ENCODE measurements at places on chromosomes 5 and 9.

DNA sequence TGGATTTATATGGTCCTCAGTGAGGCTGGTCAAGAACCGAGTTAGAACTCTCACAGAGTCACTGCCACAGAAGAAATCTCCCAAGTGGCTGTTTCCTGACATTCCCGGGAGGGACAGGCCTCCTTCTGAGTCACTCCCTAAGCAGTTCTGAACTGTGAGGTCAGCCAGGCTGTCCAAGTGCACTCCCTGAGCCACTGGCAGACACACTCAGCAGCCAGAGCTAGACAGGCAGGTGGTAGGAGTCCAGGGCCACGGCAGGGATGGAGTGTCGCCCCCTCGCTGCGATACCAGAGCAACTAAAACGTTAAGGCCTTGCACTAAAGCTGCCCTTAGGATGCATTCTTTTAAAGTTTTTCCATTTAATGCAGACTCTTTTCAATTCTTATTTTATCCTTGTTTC is 3.4 kb downstream of the IL4 start:
- DNase-seq, result no peak

DNA sequence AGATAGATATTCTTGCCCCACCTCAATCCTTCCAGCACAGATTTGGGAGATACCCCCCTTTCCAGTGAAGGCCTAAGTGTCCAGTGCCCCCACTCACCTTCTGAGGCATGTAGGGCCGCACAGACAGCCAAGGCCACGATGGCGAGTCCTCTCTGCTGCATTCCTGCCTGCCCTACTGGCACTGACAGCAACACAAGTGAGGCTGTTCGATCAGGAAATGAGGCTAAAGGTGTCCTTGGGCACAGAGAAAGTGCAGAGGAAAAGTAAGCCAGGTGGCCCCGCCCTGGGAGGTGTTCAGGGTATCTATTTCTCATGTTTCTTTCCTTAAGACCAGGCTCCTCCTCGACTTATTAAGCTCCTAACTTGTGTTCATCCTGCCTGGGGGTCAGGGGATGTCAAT is at the start of gene CCL28:
Gene CCL28, minus strand, starts transcription at position 236 of the 400 bp plus-strand sequence. Its CDS starts 75 bp downstream, at position 161.
- DNase-seq, result peak; percentile 64

GRCh38 chr5:143349177-143349576 is 54.3 kb downstream of the NR3C1 start:
- no peak for DNase-seq

GRCh38 chr5:120808135-120808534 is 344.0 kb downstream of the PRR16 start:
- DNase-seq, result no peak

DNA sequence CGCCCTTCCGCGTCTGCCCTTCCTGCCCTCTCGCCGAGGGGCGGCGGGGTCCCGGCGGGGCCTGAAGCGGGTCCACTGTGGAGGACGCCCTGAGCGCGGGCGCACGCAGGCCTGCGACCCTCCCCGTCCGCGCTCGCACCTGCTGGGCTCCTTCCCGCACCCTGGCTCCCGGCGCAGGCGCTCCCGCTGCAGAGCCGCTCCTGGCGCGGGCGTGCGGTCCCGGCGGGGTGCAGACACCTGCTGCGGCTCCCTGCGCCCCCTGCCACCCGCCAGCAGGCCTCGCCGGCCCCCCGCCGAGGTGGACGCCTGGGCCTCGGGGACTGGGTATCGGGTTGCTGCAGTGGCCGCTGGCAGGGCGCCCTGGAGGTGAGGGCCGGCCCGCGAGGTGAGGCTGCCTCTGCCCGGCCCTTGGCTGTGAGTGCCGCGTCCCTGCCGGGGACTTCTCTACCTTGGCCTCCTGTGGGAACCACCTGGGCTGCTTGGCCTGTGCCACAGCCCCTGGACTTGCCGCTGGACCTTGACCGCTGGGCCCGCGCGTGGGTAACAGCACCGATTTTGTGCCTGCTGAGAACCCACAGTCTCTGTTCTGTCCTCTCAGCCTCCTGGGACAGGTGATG is 627 bp downstream of the ARRDC1 start:
- DNase-seq, result peak; percentile 65

DNA sequence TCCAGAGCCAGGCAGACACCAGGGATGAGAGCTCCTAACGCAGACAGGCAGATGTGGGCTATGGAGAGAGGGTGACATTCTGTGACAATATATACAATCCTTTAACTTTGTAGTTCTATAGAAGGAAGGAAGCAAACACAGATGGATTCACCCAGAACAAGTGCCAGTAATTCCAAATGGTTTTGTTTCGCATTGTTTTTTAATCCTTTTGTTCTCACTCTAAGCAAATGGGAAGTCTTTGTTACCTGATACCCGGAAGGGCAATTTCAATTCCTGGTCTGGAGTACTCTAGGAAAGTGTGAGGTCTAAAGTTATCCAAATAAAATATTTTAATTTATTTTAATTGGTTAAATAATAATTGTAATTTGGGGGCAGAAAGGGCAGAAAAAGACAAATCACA is 2.5 kb downstream of the FRMD3 start:
- DNase-seq, result no peak

DNA sequence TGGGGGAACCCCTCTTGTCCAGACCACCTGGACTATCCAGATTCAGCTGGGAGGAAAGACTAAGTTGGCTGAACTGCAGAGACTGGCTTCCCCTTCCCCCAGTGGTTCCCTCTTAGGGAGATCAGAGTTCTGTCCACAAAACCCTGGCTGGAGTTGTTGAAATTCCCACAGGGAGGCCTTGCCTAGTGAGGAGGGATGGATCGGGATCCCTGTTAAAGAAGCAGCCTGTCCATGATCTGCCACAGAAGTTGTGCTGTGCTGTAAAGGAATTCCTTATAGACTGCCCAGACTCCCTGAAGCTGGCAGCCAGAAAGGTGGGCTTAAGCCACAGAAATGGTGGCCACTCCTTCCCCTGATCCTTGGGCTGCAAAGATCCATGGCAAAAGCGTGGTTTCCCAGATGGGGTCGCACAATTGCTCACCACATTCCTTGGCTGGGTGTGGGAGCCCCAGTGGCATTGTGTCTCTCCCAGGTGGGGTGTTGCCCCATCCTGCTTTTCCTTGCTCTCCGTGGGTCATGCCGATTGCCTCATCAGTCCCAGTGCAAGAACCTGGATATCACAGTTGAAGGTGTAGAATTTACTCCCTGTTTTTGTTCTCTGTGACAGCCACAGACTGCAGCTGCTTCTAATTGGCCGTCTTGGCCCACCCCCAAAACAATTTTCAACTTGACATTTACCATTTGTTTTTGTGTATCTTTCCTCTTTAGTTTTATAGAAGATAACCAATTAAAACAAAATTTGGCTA is 342.4 kb downstream of the FGF10 start:
- no peak for DNase-seq

DNA sequence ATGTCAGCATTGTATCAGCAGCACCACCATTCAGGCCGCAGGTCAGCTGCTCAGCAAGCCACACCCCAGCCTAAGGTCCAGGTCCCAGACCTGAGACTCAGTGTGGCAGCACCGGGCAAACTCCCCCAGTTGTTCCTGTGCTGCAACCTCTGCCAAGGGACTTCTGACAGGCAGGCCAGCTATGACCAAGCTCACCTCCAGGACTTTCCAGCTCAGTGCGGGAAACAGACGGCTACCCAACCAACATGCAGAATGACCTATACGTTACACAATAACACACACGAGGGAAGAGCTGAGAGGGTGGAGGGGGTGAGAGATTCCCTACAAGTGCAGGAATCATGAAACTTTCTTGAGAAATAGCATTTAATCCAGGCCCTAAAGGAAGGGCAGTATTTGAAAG is 143.7 kb downstream of the FSTL4 start:
- DNase-seq, result peak; percentile 8

GRCh38 chr5:125798307-125798706 is 624.9 kb upstream of the GRAMD2B start:
- DNase-seq, result no peak

GRCh38 chr9:93003552-93004407 is 54.7 kb upstream of the SUSD3 start:
- peak; percentile 49 for DNase-seq

DNA sequence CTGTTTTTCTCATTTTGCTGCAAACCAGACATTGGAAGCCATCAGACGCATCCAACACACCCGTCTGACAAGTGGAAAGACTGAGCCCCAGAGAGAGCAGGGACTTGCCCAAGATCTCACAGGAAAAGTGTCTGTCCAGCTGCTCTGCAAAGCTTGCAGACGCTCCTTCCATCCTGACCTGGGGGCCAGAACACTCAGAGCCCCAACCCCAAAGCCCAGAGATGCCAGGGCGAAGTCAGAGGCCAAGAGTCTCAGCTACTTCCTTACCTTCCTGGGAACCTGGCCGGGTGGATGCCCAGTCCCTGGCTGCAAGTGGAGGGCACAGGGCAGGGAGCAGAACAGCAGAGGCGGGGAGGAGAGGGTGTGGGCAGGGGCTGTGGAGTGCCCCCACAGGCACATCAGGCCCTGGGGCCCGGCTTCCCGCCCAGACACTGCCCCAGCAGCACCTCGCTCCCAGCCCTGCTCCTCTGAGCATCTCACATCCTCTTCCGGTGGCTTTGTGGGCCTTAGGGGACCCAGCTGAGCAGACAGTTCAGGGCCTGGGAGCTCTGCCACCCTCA is 9.7 kb upstream of the RALGDS start:
- DNase-seq, result peak; percentile 89

- DNase-seq, result no peak
Observed at GRCh38 chr9:134935056-134935640, 17.4 kb upstream of the FCN1 start.

DNA sequence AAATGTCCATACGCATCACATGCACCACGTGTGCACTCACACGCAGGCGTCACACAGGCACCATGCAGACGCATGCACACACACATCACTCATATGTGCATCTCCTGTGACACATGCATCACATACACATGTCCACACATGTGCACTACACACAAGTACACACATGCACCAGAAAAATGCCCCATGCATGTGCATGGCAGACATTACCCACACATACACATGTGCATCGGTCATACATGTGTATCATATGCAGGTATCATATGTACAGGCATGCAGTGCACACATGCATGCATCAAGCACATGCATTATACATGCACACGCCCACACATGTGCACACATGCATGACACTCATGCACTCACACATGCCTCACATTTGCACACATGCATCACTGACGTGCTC is 26.1 kb downstream of the ADAMTS2 start:
- DNase-seq, result no peak

DNA sequence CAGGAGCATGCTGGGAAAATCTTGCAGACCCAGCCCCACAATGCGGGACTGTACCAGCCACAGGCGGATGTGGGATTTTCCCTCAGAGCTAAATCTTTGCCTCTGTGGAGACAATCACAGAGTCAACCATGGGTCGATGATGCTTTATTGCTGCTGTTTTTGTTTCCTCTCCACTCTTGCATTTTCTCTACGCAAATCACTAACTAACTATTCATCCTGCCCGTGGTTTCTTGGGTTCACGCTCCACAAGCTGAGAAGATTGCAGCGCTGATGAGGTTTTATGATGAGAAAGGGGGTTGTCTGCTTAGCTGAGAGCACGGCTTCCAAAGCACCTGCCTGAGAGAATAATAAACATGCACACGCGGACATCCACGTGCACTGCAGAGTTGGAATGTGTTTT is 500.2 kb upstream of the ADAMTS16 start:
- no peak for DNase-seq

- no peak for DNase-seq
Observed at GRCh38 chr9:125631391-125632085, 75.5 kb downstream of the MAPKAP1 start.

GRCh38 chr9:28456861-28457260 is 883.6 kb upstream of the C9orf72 start:
- no peak for DNase-seq

Measured in Peyer's patch (tissue), 4 donors.